ENCODE measurements at places on chromosomes 2 and 18. TPM values are rescaled to one million over a fixed set of nuclear protein-coding genes. Genes with fewer than 3 reads are reported as not detected.

GRCh38 chr2:240819858-240820606 is at the start of gene KIF1A:
KIF1A (minus strand) TSS chr2:240820219; CDS start chr2:240797752, 22,467 bp downstream.
- H3K36me3 ChIP-seq, result no peaks in the 10 kb centered on the region
- no peak for DNase-seq
- H3K27ac ChIP-seq, result no peak within 1 kb of the TSS
- H3K4me3 ChIP-seq, result no peak within 1 kb of the TSS

- H3K36me3 ChIP-seq, result no peaks in the 10 kb centered on the region
- DNase-seq, result no peak
- H3K27ac ChIP-seq, result no peak overlapping the region
- no peak overlapping the region for H3K4me3 ChIP-seq
Observed at GRCh38 chr2:223941579-223942277, 3.4 kb downstream of the WDFY1 start.

DNA sequence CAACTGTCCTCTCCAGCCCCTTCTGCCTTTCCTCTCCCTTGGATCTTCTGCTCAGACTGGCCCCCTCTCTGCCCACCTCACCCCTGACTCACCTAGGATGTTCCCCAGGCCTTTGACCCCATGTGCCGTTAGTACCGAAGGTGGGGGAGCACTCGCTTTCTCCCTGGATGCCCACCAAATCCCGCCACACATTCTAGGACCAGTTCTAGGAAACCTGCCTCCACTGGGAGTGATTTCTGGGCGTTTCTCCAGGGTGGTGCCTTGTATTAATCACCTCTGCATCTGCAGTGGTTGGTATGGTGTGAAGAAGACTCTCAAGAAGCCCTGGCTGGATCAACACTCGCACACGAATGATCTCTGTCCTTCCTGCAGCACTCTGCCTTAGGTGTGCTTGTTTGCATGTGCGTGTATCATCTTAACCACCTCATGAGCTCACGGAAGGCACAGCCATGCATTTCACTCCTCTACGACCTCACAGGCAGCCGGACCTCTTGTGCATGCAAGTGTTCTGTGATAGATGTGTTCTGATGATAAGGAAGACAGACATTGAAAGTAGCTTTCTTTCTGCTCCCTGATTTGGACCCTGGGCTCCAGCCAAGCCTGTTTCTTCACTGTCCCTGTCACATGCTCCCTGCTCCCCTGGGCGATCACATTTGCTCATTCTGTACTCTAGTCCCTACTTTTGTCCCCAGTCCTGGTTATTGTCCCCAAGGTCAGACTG is 69.4 kb downstream of the LIPG start:
- no peaks in the 10 kb centered on the region for H3K4me1 ChIP-seq
- no peaks in the 10 kb centered on the region for H3K36me3 ChIP-seq
- no peaks in the 10 kb centered on the region for H3K27me3 ChIP-seq
- no peak for DNase-seq

GRCh38 chr2:69579536-69579935 is 64.0 kb downstream of the AAK1 start:
- DNase-seq, result no peak
- no peaks in the 10 kb centered on the region for H3K4me1 ChIP-seq
- H3K36me3 ChIP-seq, result no peaks in the 10 kb centered on the region
- H3K27ac ChIP-seq, result no peak overlapping the region
- H3K27me3 ChIP-seq, result no peaks in the 10 kb centered on the region
- no peak overlapping the region for H3K4me3 ChIP-seq

- no peak for DNase-seq
- H3K27ac ChIP-seq, result no peak overlapping the region
- H3K4me3 ChIP-seq, result no peak overlapping the region
- H3K4me1 ChIP-seq, result no peaks in the 10 kb centered on the region
- no peaks in the 10 kb centered on the region for H3K27me3 ChIP-seq
Observed at GRCh38 chr18:10687161-10687925, 161.5 kb downstream of the NAPG start.

DNA sequence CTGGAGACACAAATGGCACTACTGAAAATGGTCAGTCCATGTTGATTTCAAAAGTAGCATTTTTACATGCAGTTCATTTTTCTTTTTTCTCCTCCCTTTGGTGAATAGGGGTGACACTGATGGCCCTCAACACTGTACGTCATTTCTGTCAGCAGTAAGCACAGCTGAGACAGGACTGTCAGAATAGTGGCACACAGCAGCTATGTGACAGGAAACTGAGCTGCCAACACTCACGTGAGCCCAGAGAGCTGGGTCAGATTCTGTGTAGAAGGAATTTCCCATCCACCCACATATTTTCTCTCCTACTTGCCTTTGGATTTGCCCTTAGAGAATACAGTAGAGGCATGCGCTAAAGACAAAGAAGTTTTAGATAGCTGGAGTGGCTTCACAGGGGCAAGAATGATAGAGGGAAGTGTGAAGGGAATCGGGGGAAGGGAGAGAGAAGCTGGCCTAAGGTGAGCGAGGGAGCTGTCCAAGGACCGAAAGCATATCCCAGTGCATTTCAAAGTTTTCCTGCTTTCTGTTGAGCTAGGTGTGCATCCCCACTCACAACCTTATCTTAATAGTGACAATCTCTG is 476.6 kb downstream of the CNTNAP5 start:
- no peak overlapping the region for H3K4me3 ChIP-seq
- H3K27ac ChIP-seq, result no peak overlapping the region
- H3K27me3 ChIP-seq, result no peaks in the 10 kb centered on the region
- H3K4me1 ChIP-seq, result no peaks in the 10 kb centered on the region
- no peaks in the 10 kb centered on the region for H3K36me3 ChIP-seq

Gene RETREG2
- total RNA-seq, result 216 TPM

Gene ERFE
- total RNA-seq, result not detected
